ENCODE measurements at places on chromosomes 5 and 9.

GRCh38 chr5:102762095-102762534, 7.0 kb downstream of the PAM start:
- no peak for DNase-seq

DNA sequence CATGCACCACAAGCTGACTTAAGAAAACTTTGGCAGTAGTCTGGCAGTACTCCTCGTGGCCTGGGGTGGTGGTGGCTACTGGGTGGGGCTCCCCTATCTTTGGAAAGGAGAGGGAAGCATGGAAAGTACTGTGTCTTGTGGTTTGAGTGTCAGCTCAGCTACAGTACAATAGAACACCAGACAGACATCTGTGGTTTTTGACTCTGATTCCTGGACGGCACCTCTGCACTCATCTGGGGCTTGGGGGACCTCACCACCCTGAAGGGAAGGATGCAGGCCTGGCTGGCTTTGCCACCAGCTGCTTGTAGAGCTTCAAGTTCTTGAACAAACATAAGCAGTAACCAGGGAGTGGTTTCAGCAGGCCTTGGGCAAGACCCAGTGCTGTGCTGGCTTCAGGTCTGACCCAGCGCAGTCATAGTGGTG, 40.6 kb downstream of the TNFSF8 start:
- DNase-seq: no peak

- DNase-seq: no peak
Observed at GRCh38 chr5:18141222-18141621, 507.0 kb downstream of the TAF11L14 start.

- peak; percentile 62 for DNase-seq
Observed at GRCh38 chr9:120477534-120478001, 102.4 kb downstream of the CDK5RAP2 start.

- no peak for DNase-seq
Observed at GRCh38 chr5:7878381-7878873, 9.5 kb downstream of the MTRR start.

DNA sequence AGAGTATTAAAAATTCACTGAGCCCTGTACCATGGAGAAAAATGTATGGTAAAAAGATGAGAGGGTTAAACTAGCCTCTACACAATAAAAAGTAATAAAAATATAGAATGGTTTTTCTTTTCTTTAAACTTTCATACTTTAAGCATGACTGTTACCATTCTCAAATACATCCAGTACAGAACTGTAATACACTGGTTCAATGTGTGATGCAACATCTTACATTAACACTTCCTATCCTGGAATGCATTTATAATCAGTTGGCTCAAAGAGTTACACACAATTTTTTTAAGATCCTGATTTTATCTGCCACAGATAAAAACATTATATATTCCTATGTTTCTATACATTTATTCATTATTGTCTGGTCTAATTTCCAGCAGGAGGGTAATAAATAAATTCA, 4.7 kb downstream of the GNAQ start:
- DNase-seq: no peak

DNA sequence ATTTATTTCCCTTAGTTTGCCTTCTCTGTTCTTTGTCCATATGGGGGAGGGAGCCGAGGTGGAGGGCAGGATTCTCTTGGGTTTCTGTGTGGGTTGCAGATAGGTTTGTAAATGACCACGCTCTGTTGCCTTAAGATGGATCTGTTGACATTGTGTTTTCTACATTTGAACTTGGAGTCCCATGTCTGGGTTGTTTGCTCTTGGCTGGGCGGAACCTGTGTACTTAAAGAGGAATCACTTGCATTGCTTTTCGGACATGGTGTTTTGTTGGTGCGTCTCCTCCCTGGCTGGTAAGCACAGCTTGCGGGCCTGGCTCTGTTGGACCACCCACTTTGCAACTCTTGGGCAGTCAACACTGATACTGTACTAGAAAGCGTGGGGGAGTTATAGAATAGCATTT, 45.9 kb downstream of the EHMT1 start:
- DNase-seq: no peak

- no peak for DNase-seq
Observed at GRCh38 chr5:106303911-106304310, 1366.8 kb downstream of the EFNA5 start.

- no peak for DNase-seq
Observed at GRCh38 chr9:130837002-130837511, 2.0 kb downstream of the ABL1 start.

DNA sequence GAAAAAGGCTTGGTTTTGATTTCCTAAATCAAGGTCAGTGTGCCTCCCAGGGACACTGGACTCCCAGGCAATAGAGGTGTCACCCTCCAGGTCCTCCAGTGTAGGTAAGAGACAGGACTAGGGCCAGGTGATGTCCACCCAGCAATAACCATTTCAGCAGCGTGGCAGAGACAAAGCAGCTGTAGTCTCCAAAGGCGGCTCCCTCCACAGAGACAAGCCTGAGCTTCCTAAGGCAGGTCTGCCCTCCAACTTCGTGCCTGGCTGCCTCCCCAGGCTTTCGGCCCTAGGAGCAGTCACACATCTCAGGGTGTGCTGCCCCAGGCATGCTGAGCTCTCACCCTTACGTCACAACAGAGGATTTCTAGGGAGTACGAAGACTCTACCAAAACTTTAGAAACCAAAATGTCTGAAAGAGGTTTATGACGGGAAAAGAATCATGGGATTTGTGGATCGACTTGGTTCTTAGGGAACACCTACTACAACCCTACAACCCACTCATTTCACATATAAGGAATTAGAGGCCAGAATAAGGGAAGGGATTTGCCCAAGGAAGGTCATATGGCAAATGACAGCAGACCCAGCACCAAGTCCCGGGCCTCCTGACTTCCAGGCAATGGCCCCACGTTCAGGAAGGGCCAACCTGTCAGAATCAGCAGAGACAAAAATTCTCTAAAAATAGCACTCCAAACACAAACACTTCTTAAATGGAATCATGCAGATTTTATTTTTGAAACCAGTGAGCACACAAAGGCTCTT, 105.5 kb downstream of the KLHL3 start:
- no peak for DNase-seq

DNA sequence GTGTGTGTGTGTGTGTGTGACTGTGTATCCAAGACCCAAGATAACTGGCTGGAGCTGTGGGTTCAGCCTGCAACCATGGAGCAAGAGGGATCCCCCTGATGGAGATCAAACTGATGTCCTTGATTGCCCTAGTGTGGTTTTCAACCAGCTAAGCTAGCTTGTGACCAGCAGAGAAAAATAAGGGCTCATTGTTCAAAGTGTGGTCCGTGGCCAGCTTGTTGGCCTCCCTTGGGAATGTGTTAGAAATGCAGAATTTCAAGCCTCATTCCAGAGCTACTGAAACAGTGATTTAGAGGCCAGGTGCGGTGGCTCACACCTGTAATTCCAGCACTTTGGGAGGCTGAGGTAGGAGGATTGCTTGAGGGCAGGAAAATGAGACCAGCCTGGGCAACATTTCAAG, 79.9 kb downstream of the ACER2 start:
- DNase-seq: no peak

DNA sequence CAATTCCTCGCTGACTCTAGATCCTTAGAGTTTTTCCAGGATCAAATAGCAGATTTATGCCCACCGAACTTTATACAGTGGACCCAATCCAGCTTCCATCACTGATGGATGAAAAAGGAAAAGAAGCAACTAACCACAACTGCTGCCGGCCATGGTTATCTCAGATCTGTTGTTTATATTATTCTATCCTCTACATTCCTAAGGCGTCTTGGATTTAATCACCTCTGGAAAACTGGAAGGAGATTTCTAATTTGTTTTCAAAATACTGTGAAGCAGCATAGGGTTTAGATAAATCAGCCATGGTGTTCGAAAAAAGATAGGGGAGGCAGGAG, 663 bp upstream of the ZNF366 start:
- no peak for DNase-seq

DNA sequence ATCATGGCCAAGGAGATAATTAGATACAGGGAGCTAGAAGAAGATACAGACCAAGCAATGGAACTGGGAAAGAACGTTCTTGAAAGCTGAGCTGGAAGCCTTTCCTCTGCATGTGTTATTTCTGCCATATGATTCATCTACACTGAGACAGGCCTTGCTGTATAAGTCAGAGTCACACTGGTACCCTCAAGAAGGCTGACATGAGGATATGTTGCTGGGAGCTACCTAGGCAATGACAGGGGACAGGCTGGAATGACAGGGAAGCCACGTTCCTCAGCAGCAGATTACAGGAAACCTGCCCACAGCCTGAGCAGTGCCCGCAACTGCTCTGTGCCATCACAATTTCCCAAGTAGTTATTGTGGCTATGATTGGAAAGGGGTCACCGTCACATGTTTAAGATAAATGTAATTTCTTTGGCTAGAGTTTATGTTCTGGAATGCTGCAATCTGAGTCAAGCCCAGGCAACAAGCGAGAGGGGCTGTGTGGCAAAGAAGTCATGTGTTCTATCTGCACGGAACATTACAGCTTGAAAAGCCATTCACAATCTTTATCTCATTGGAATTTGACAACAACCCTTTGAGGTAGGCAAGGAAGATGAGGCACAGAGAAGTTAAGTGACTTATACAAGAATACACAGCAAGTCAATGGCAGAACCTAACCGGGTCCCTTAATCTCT, 108.2 kb downstream of the TTLL11 start:
- DNase-seq: no peak

- no peak for DNase-seq
Observed at GRCh38 chr5:131996210-131997025, 15.0 kb downstream of the ACSL6 start.

DNA sequence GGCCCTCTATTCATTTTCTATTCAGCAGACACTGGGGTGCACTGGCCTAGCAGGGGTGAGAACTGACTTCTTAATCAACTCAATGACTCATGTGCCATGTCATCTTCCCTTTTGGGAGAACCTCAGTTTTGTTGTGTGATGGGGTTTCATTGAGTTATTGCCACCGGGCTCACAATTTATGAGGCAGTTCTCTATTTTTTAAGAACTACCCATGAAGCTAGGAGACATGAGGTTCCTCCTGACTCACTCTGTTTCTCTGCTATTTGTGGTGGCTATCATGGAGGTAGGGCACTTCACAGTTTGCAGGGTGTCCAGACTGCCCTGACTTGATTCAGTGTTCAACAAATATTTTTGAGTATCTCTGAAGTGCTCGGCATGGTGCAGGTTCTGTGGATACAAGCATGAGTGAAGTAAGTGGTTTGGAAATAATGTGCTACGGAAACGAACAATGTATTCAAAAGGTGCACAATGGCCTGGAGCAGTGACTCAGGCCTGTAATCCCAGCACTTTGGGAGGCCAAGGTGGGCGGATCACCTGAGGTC, 39.3 kb downstream of the SPARC start:
- DNase-seq: no peak

- no peak for DNase-seq
Observed at GRCh38 chr5:35229076-35230037, 930 bp downstream of the PRLR start.

DNA sequence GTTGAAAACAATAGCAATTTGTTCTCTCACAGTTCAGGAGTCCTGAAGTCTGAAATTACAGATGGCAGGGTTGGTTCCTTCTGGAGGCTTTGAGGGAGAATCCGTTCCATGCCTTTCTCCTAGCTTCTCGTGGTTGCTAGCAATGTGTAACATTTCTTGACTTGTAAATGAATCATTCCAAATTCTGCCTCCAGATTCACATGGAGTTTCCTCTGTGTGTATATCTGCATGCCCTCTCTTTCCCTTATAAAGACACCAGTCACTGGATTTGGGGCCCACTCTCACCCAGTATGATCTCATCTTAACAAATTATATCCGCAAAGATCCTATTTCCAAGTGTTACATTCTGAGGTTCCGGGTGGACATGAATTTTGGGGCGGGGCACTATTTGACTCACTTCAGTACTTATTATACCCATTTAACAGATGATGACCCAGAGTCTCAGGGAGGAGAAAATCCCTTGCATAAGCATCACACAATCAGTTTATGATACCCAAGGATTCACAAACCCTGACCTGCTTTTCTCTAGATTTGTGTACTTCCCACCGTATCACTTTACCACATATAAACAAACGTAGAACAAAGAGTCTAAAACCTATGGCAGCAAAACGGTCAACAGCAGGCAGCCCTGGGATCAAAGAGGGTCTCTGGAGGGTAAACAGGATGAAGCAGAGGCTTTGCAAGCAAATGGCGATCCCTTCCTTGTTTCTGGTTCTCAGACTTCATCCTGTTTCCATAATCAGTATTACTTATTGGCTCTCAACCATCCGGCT, 93.7 kb downstream of the C9orf152 start:
- DNase-seq: no peak

DNA sequence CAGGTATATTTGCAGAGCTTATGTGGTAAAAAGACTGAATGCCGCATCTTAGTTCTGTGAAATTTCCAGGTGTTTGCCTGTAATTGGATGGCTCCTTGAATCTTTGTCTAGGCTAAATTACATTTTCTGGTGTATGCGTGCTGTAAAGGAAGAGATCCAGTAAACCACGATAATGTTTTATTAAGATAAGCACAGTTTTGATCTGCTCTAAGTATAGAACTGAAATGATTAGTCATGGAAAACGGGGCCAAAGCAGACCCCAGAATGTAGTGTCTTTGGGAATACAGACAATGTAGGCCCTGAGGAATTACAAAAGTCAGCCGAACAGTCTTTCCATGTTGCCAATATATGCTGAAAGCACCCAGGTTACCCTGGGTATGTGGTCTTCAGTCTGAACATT, 257.3 kb downstream of the FANCC start:
- DNase-seq: no peak

DNA sequence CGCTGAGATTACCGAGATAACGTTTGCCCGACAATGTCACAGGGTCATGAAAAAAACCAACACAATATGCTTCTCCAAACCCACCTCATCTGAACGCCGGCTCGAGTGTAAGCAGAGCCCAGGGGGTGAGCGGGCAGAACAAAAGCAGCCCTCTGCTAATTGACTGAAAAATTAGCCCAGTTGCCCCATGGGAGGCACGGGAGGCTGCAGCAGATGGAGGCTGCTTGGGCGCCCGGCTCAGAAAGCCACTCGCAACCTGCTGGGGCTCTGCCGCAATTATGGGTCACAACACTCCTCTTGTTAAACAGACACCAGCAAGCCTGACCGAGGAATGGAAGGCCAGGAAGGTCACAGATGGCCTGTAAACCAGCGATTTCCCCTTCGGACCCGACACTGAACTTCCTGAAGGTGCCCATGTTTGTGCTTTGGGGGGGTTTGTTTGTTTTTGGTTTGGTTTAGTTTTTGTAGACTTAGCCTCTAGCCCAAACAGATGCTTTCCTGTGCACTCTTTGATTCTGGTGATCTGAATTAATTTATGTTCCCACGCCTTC, 104.6 kb upstream of the IRX1 start:
- DNase-seq: no peak

GRCh38 chr5:88058625-88059024, 210.0 kb downstream of the TMEM161B start:
- no peak for DNase-seq
